ENCODE measurements at places on chromosomes 11 and 22. TPM values are rescaled to one million over a fixed set of nuclear protein-coding genes. Genes with fewer than 3 reads are reported as not detected.

GRCh38 chr11:65492637-65493366 lies 6.0 kb upstream of the MALAT1 start:
- DNase-seq: peak; percentile 97

DNA sequence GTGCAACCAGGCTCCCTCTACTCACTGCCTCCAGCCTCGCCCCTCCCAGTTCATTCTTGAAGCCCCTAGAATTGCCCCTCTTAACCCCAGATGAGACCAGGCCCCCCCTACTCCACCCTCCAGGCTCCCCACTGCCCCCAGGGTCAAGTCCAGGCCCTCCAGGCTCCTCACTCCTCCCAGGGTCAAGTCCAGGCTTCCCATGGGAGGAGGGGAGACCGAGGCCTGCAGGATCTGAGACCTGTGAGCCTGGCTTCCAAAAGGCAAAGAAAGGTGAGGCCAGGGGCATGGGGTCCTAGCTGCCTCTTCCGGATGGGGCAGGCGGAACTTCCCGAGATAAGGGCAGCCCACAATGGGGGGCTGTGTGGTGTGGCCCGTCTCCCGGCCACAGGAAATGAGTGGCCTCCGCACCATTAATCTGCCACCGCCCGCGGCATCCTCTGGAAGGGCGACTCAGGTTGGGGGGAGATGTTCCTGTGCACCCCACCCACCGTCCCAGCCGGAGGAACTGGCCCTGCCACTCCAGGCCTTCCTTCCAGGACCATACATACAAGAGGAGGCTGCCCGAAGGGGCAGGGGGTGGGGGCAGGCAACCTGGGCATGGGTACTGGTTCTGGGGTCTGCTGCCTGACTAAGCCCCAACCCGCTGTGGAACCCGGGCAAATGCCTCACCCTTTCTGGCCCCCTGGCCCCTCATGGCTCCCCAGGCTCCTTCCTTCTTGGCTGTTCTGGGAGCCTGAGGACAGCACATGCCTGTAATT lies 35.1 kb upstream of the WNT11 start:
- DNase-seq: no peak

- no peak for DNase-seq
These were observed 29.5 kb upstream of the NCAM1 start for GRCh38 chr11:112931703-112932102.

DNA sequence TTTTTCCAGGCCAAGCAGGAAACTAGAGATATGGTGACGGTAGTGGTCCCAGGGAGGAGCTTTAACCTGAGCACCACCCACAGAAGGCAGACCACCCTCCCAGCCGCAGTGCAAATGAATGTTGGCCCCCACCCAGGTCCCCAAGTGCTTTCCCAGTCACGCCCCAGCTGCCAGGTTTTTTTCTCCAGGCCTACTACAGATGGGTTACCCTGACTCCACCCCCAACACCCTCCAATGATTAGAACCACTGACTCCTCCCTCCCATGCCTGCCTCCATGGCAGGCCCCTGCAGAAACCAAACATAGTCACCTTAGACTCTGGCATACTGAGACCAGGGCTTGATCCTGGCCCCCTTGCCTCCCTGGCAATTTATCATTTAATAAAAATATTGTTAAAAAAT lies 58.7 kb upstream of the CHST1 start:
- no peak for DNase-seq

- DNase-seq: peak; percentile 81
These were observed 26.1 kb upstream of the CLMP start for GRCh38 chr11:123221096-123221561.

DNA sequence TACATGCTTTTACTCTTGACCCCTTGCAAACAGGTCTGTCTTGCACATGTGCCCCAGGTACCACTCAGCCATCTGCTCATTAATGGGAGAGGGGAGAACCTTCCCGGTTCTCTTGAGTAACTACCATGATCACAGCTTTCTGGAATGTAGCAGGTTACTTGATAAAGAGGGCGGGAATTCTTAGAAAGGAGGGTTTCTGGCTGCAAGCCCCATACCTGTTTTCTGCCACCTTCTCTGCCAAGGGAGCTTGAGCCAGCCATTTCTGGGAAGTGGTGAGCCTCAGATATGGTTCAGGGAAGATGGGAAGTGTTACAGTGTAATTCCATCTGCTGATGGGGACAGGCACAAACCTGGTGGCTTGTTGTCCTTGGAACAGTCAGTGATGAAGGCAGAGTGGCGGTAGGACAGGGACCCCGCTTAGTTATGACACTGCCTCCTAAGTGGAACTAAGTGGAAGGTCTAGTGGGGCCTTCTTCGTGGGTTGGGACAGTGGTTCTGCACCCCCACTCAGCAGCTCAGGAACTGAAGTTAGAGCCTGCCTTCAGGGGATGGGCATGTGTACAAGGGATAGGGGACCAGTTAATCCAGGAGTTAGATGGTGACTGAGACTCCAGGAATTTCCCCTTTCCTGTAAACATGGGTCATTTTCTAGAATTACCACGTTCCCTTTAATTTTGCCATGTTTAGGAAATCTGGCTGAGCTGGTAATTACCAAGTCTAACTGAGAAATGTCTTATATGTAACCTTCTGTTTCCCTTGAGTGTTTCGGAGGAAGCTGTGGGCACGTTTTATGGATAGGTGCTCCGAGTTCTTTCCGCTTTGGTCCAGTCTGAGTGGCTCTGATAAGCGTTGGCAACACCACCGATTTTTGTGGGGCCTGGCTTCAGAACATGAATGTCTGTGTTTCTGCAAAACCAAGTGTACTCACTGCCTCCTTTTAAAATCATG lies 35.3 kb downstream of the BCR start:
- no peak for DNase-seq

- no peak for DNase-seq
These were observed 52.3 kb downstream of the BARX2 start for GRCh38 chr11:129427816-129428406.

DNA sequence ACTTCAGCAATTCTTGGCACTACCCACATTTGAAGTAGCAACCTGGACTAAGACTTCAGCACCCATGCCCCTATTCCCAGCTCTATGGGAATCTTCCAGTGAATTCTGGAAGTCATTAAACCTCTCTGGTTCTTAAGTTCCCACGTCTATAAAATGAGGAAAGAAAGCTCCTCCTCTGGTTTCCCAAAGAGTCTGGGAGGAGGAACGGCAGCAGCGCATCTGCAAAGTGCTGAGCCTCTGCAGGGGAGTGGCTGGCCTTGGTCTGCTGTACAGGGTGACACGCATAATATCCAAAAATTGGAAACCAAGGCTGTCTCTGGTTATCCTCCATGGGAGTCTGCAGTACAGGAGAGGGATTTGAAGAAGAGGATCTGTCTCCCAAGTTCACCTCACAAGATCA lies 73.6 kb upstream of the TP53I11 start:
- DNase-seq: no peak

DNA sequence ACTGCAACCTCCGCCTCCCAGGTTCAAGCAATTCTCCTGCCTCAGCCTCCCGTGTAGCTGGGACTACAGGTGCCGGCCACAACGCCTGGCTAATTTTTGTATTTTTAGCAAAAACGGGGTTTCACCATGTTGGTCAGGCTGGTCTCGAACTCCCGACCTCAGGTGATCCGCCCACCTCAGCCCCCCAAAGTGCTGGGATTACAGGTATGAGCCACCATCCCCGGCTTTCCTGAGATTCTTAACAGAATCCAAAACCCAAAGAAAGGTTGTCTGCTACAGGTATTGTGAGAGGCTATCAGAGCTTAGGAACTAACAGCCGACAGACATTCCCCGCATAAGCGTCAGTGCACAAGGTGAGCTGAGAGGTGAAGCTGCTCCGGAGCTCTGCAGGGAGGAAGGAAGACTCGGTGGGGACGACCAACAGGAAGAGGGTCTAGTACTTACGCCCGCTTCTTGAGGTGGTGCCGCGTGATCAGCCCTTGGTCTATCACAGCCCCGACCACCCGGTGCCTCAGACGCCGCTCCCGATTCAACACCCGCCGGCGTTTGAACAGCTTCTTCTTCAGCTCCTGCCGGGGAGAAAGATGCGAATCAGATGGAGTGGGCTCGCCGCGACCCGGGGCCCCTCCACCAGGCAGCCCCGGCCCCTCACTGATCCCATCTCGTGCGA lies 470 bp downstream of the C11orf98 start:
- DNase-seq: peak; percentile 79

GRCh38 chr11:117099696-117100095 lies 1.5 kb upstream of the SIK3 start:
- no peak for DNase-seq

DNA sequence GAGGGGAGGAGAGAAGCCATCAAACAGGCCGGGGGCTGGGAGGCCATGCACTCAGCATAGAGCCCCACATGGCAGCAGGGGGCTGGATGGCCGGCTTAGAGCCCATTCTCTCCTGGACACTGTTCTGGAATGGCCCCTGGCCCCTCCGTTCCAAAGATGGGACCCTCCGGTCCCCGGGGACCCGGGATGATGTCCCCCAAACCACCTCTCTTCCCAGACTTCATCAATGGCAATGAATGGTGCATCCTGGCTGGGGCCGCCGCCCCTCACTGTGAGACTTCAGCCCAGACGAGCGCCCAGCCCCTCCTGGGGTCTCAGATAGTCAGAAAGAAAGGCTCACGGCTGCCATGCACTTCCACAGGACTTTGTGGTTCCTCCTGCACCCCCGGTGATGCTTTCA lies 13.8 kb upstream of the RTN4R start:
- DNase-seq: no peak

DNA sequence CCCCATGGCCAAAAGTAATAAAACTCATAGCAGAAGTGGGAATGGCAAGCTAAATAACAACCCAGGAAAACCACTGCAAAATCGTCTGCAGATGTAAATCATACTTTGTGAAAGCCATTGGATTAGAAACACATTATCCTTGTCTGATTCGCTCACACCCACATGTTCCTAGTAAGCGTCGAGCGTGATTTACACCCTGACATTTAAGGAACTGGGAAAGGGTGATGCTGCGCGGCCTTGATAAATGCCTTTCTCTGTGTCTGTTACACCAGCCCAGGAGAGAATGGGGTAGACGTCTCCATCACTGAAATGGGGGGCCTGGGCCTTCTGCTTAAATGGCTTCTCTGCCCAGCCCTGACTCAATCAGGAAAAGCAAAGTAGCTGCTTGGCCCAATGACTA lies 162.7 kb downstream of the NTM start:
- no peak for DNase-seq

GRCh38 chr11:2202071-2202899 lies 30.7 kb upstream of the TH start:
- DNase-seq: peak; percentile 52

GRCh38 chr11:11043721-11044120 lies 185.9 kb upstream of the ZBED5 start:
- DNase-seq: no peak

DNA sequence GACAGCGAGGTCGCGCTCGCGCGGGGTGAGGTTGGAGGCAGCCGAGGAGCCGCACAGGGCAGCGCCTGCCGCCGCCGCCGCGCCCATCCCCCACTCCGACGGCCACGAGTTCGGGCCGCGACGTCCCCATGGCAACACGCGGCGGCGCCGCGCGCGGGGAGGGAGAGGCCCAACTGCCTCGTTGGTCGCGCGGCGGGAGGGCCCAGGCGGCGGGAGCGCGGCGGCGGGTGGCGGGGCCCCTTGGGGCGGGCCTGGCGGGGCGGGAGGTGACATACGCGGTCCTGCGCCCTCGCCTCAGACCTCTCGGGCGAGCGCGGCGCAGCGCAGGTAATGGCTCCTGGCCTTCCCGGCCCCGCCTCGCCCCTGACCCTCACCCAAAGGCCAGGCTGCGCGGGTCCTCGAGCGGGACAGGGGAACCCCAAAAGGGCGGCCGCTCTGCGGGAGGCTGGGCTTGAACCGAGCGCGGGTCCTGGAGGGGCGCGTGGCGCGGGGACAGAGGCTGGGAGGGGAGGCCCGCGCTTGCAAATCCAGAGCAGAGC lies at the start of gene DEUP1:
Gene DEUP1, plus strand, starts transcription at position 297 of the 539 bp plus-strand sequence. CDS start 1,518 bp downstream, outside the sequence.
- DNase-seq: peak; percentile 56

DNA sequence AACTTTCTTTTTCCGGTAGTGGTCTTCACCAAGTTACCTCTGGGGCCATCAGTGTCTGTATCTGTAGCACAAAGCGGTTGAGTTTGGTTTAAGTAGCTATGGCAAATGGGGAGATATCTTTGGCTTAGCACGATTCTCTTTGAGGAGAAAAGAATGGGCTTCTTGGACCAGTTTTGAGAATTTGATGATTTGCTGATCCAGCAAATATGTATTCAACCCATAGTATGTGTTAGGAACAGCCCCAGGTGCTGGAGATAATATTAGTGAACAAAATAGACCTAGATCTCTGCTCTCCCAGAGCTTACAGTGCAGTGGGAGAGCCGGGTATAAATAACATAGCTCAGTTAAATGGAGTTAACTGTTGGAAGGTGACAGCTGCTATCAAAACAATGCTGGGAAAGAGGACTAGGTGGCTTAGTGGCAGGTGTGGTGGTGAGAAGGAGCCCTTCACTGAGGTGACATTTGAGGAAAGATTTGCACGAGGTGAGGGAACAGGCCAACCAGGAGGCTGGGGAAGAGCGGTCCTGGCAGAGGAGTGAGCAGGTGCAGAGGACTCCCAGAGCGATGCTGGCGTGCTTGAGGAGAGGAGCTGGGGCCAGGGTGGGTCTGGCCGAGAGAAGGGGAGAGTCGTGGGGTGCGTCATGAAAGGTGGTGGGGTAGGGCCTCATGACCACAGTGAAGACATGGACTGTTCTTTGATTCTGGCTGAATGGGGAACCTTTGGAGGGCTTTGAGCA lies 5.0 kb downstream of the TBC1D22A start:
- DNase-seq: no peak

DNA sequence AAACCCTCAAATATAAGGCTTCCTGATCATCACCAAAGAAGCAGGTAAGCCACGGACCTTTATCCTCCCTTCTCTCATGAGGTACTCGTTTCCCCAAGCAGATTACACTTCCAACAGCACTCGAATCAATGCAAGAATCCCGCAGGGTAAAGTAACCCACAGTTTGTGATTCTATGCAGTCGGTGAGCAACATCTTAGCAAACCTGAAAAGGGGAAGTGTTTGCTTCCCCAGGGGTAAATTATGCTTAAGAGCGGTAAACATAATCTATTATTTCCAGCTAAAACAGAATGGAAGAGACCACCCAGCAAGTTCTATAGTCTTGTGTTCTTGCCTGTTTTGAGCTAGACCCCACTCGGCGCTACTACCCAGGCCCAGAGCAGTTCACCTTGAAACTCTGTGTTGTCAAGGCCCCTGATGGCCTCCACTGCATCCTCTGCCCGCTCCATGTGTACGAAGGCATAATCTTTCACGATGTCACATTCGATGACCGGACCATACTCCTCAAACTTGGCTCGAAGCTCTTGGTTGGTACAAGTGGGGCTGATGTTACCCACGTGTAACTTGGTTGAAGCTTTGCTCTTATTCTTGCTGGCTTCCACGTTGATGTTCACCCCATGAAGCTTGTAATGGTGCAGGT lies 1.3 kb downstream of the RBM4B start:
- DNase-seq: no peak

The PKDREJ gene
- 0.14 TPM for total RNA-seq

The WBP2NL gene
- 0.71 TPM for total RNA-seq
